ENCODE measurements at places on chromosomes 5 and 9.
A peak's percentile ranks its signal among the peaks of the same experiment; 100 is the strongest.

DNA sequence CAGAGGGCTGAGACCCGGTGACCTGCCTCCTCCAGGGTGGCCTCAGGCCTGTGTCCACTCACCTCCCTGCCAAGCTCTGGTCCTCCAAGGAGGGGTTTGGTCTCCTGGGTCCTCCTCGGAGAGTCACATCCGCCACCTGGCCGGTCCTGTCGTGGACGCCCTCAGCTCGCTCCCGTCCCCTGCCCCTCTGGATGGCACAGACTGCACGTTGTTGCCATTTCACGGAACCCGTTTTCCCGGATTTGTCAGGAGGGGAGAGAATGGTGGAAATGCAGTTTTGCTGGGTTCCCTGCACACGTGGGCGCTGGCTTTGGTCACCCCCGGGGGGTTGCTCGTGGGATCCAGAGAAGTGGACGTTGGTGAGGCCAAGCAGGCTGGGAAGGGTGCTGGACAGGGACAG, 62.7 kb downstream of the RXRA start:
- DNase-seq, result no peak

- no peak for DNase-seq
These were observed 55.4 kb upstream of the RPL26L1 start for GRCh38 chr5:172903790-172904189.

GRCh38 chr5:167684251-167684650, 607.2 kb upstream of the WWC1 start:
- DNase-seq, result no peak

DNA sequence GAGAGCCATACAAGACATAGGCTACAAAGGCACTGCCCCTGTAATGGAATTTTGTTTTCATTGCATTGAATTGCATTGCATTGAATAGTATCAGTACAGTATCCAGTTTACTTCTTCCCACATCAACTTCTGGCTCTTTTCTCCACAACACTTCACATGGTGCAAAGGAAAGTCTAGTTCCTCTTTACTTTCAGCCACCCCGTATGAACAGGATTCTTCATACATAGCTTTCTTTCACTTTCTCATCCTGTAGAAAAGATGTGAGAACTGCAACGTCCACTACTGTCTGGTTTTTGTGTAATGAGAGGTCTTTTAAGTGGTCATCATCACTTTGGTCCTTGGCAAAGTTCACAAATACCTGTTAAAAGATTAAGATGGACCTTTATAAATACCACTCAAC, 20.2 kb downstream of the NIPSNAP3B start:
- DNase-seq, result no peak

DNA sequence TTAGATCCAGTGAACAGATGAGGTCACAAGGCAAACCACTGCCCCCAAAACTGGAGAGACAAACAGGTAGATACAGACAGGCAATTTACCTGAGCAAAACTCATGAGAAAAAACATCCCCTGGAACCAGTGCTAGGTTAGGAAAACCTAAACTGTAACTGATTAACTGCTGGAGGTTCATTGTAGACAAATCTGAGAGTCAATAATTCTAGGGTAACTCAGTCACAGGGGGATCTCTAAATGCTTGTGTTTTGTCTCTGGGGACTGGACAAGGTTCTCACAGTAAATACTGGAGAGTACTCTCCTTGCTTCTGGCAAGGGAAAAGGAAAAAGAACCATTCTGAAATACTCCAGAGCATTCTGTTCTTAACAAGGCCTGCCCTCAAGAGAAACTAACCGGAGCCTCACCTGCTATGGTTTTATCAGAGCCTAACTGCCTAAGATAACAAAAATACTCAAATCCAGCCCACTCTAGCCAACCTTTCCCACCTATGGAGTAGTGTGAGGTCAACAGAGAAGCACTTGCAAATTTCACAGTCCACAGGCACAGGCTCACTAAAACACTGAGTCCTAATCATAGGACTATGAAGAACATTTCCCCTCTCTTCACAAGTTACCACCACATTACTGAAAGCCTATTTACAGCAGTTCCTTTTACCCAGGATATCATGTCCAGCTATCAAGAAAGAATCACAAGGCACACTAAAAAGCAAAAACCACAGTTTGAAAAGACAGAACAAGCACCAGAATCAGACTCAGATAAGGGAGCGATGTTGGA, 139.9 kb upstream of the ACOT12 start:
- DNase-seq, result no peak

GRCh38 chr9:95762322-95762721, 113.2 kb upstream of the ERCC6L2 start:
- DNase-seq, result no peak

DNA sequence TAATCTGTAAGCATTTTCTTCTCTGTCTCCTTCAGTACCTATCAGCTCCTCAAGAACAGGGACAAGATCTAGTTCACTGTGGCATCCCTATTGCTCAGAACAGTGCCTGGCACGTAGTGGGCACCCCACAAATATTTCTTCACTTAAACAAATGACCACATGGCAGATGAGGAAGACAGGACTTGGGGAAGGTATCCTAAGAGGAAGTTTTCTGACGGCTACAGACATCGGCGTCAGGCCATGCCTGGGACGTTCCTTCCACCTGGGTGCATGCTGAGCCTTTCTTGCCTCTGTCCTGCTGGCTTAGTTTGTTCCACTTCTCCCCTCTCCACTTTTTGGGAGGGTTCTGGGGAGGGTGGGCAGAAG, 60.2 kb downstream of the NEURL1B start:
- DNase-seq, result no peak

DNA sequence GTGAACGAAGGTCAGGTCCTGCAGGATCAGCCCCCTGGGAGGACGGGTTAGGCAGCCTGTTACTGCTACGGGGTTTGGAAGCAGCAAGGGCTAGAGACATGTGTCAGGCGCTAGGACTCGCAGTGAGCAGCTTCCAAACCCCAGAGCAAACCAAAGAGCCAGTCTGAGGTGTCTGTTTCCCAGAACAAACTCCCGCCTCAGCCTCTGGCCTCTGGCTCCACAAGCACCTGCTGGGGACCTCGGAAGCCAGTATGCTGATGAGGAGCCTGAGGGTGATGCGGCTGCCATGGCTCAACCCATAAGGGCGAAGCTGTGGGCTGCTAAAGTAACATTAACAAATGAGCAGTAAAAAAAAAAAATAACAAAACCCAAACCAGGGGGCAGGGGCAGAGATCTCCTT, 35.0 kb downstream of the PRRT1B start:
- no peak for DNase-seq

- DNase-seq, result no peak
These were observed 56.0 kb downstream of the KIAA0825 start for GRCh38 chr5:94562327-94562971.

- no peak for DNase-seq
These were observed 430 bp upstream of the MSH3 start for GRCh38 chr5:80654054-80654390.

- DNase-seq, result no peak
These were observed 21.9 kb upstream of the ISCA1 start for GRCh38 chr9:86304236-86304730.

DNA sequence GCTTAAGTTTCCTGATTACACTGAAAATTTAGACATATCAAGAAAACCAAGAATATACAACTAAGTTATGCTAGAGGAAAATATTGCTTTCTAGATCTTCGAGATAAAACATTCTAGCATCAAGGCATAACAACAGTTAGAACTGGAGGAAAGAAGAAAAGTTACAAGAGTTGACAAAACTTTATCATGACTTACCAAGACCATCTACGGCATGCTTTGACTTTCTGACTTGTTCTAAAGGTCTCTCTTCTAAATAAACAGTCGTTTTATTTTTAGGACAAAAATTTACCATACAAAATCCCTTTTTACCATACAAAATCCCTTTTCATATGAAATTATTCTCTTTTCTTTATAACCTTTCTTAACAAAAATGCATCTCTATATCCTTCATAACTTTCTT, 1110.1 kb upstream of the CDH10 start:
- no peak for DNase-seq

- peak; percentile 11 for DNase-seq
These were observed 53.1 kb downstream of the TSPAN17 start for GRCh38 chr5:176700239-176700847.

DNA sequence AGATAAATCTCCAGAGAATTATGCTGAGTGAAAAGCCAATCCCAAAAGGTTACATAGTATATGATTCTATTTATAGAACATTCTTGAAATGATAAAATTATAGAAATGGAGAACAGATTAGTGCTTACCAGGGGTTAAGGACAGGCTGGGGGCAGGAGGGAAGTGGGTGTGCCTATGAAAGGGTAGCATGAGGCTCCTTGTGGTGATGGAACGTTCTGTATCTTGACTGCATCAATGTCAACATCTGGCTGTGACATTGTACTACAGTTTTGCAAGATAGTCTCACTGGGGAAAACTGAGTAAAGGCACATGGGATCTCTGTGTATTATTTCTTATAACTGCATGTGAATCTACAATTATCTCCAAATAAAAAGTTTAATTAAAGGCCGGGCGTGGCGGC, 22.3 kb downstream of the ORM2 start:
- no peak for DNase-seq

DNA sequence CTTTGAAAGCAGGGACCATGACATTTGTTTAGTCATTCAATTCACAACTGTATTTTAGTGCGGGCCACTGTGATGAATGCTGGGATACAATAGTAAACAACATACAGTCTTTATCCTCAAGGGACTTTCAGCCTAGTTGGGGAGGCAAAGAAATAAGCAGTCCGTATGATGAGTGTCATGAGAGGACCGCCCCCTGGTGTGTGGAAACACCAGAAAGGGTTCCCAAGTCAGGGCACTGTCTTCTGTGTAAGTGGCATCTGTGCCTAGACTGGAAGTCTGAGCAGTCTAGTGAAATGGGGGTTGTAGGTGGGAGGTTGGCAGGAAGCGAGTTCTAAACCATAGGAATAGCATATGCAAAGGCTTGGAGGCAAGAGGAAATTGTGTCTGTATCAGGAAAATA, 6.8 kb downstream of the C9orf43 start:
- DNase-seq, result peak; percentile 23

- no peak for DNase-seq
These were observed 10.7 kb downstream of the OR2V1 start for GRCh38 chr5:181120306-181120705.

GRCh38 chr9:97526895-97527575, 25.6 kb downstream of the TMOD1 start:
- no peak for DNase-seq

DNA sequence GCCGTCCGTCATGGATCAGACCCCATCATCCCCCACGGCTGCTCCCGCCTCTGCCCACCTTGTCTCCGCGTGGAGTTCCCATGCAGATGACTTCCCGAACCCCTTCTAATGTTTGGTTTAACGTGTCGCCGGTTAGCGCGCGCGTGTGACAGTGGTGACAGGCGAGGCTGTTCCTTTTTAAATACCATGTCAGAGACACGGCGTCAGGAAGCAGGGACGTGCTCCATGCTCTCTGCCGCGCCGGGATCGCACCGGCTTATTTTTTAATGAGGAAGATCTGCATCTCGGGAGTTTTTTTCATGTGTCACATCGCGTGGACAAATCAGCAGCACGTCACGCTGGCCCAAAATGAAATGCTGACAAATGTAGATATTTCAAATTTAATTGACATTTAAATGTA, 35.9 kb downstream of the CRB2 start:
- no peak for DNase-seq

- DNase-seq, result peak; percentile 79
These were observed 180.9 kb downstream of the NR3C1 start for GRCh38 chr5:143222287-143223231.

- no peak for DNase-seq
These were observed 33.4 kb upstream of the CDC42SE2 start for GRCh38 chr5:131230406-131230805.

DNA sequence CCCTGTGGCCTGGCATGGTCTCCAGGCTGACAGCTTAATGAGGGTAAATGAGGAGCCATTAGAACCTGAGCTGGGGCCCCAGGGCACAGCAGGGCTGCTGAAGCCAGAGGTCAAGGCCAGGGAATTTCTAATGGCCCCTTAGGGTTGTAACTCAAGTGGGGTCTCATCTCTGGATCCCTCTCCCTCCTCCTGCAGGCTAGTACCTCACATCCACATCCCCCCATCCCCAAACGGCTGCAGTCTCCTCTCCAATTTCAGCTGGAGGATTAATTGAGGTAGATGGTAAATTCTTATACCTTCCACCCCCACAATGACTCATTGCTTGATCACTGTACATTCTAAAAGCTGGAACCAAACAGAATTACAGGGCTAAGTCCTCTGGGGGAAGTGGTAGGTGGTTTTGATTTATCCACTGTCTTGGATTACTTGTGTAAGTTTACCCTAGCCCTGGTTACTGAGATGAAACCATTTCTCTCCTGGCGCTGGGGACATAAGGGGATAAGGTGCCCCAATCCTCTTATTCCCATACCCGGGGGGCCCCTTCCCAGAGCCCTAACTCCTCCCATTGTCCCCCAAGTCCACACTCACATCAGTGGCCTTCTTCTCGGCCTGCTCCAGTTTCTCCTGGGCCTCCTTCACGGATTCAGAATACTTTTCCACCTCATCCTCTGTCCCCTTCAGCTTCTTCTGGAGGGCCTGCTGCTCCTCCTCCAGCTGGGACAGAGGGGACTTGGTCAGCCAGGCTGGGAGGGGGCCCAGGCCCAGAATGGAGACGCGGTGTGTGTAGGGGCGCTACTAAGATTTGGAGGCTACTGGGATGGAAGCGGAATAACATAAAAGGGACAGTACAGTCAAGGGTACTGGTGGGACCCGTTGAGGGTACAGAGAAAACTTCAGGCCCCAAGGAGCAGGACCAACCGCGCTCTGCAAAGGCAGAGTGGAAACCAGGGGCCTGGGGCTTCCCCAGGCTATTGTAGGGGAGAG, 875 bp downstream of the TPM2 start:
- DNase-seq, result no peak

DNA sequence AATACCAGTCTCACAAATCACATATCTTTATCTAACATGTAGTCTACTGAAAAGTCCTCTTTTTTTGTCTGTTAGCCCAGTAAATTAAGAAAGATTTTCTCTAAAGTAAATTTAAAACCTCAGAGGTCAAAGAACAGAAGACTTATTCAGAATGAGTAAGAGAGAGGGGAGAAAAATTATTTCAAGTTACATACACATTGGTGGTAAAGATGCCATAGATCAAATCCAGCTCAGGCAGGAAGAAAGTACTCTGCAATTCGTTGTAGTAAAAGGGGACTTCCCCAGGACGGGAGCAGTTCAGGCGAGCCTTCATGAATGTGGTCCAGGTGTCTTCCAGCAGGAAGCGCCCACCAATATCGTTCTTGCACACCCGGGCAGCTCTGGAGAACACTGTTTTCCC, 344.1 kb downstream of the SEMA5A start:
- DNase-seq, result no peak

- no peak for DNase-seq
These were observed 202.9 kb downstream of the NR2F1-AS1 start for GRCh38 chr5:93378073-93378472.

DNA sequence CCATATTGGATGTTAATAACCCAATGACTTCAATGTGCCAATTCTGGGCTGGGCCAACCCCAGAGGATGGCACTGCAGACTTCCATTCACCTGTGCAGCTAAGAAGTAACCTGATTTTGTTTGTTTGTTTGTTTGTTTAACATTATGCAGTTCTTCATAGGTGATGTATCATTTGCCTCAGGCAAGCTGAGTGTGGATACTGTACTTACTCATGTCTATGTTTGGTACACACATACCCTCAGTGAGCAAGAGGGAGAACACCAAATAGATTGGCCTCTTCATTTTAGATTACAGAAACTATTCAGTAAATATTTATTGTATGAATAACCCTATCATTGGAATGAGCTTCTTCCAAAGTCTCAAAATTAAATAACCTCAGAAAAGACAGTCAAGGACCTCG, 180.2 kb upstream of the SMC2 start:
- no peak for DNase-seq

Measured in CD4-positive, alpha-beta T cell treated with Interleukin-10 for 1 hour (primary cell).